ENCODE measurements at places on chromosomes 13 and 19.

- no peak for DNase-seq
These were observed 942.4 kb upstream of the PRR20A start for GRCh38 chr13:56198350-56198749.

GRCh38 chr19:3398114-3398899, 31.9 kb downstream of the NFIC start:
- no peak for DNase-seq

DNA sequence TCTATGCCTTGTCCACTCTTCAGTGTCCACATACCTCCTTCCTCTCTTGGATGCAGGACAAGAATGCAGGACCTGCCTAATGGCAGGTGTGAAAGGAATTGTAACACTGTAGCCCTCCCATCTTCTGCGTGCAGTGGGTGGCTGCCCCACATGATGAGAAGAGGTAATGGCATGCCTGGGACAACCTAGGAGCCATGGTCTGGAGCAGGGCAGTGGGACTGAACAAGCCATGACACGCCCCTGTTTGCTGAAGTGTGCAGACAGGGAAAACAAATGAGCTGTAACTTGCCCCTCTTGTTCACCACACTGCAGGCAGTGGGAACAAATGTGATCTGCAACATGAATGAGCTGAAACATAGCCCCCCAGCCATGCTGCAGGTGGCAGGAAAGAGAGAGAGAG, 192.2 kb downstream of the PCDH17 start:
- DNase-seq, result no peak

DNA sequence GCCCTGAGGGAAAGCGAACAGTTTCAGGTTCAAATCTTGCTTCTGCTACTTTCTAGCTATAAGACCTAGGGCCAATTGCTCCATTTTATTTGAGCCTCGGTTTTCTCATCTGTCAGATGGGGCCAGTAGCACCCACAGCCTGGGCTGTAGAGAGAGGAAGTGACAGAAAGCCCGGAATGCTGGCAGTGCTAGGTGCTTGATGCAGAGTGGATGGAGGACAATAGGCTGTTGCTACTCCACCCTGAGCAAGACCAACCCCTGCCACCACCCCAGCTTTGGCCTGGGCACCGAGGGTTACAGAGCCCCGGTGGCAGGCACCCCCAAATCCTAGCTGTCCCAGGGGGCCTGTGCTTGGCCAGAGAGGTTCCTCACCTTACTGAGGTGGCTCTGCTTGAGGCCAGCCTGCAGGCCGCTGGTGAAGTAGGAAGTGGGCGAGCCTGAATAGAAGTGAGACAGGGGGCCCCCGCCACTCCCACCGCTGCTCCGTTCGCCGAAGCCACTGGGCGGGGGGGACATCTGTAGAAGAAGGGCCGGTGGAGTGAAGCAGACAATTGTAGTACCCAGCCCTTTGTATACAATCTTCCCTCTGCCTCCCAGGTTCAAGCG, 2.1 kb upstream of the FDX2 start:
- no peak for DNase-seq

- DNase-seq, result no peak
These were observed 5.6 kb downstream of the LIPE start for GRCh38 chr19:42421591-42422031.

DNA sequence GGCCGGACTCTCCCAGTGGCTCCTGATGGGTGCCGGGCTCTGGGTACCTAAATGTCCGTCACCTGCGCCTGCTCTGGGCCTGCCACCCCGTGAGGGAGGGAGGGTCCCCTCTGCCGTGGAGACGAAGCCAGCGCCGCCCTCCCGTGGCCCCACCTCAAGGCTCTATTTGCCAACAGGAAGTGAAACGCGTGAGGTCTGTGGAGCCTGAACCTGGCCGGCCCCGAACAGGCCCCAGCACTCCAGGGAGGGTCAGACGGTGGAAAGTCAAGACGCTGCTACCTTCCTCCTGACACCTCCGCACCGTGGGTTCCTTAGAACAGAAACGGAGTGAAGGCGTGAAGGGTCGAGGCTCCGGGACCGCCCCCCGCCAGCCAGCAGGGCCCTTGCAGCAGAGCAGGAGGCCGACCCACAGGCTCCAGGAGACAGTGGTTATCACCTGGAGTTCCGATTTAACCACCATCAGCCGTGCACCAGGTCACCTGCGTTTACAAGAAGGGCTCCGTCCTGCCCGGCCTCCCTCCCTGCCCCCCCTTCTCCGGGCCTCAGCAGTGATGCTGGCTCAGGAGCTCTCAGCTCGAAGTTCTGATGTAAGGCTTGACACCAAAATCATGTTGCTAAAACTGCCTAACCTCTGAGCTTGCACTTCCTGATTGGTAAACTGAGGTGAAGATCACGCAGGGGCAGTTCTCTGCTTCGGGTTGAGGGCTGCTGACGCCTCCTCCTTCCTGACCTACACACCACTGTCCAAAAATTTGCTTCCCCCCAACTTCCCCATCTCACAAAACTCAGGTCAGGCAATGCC, 50.9 kb upstream of the C13orf46 start:
- DNase-seq, result no peak

DNA sequence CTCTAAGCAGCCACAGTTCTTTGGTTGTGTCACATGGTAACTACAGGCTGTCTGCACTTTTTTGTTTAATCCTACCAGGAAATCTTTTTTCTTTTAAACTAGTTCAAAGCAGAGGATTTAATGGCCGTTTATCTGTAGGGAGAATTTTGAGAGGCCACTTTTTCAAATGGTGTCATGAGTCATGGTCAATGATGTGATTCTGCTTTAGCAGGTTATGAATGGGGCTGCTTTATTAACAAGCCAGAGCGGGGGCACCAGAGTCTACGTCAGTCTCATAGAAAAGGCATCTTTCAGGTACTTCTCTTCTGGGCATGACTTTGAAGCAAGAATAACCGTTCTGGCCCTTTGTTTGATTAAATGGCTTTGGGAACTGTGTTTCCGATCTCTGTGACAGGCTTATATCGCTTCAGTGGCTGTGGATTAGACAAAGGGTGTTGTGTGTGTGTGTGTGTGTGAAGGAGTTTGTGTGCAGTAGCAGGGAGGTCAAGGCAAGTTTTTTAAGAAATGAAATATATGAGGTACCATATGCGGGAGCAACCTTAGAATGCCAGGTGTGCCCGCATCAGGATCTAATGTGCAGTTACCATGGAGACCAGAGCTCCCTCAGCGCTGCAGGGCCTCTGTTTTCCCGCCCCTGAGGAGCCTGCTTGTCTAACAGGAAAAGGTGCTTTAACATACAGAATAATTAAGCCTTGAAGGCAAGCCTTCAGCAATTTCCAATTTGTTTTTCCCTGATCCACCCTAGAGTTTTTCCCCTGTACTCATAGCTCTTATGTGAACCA, 120.5 kb downstream of the KATNAL1 start:
- no peak for DNase-seq

DNA sequence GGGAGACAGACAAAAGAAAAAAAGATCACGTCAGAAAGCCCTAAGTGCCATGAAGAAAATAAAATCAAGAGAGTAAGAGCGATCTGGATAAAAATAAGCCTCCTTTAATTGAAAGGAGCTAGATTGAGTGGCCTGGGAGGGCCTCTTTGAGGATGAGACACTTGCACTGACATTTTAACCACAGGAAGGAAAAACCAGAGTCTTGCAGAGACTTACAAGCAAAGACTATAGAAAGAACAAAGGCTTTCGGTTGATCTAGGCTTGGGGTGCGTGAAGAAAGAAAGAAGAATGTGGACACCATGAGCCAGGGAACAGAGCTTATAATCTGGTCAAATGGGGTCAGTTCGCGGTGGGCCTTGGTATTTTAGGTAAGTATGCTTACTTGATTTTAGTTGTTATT, 342.7 kb downstream of the COG6 start:
- no peak for DNase-seq

DNA sequence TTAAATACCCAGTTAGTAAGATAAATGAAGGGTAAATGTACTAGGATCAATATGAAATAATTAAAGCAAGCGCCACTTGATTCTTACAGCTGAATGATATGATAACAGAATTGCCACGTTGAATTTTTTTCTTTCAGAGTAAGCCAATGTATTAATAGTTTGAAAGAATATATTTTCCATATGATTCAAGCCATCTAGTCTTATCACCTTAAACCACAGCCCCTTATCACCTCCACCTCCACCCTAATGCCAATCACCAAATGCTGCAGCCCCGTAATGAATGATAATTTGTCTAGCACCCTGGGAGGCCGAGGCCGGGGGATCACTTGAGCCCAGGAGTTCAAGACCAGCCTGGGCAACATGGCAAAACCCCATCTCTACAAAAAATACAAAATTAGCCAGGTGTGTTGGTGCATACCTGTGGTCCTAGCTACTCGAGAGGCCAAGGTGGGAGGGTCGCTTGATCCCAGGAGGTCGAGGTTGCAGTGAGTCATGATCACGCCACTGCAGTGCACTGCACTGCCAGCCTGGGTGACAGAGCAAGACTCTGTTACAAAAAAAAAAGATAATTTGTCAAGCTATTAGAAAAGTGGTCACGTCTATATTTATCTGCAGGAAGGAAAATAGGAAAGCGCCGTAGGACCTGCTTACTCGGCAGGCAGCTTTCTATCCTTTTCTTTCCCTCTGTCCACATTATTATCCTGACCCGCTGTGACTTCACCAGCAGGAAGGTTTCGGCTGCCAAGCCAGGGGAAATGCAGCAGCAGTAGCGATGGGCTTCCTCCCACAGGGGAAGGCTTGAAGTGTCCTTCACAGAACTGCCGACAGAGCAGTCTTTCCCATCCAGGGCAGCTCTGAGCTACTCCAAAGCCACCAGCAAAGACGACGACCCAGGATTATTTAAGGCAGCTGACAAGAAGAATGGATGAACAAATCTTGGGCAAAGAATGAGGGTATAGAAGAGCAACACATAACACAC, 19.7 kb upstream of the CLN5 start:
- DNase-seq, result peak; percentile 18

GRCh38 chr13:20718958-20719566, 15.6 kb downstream of the IL17D start:
- DNase-seq, result no peak

GRCh38 chr19:13583114-13583513, 76.8 kb upstream of the CACNA1A start:
- DNase-seq, result no peak

DNA sequence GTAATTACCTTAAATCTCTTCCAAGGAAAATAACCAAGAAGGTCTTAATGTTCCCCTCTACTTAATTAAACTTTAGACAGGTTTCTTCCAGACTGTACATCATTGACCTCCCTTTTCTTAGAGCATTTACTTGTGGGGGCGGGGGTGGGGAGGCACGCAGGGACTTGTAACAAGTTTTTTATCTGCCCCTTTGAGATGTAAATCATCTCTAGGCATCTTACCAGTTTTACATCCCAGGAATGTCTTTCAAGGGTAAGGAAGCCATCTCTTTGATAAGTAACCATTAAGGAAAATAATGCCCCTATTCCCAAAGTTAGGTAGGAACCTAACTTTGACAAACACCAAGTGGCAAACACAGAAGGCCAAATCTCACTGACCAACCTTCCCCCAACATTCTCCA, 528.6 kb downstream of the SUCLA2 start:
- no peak for DNase-seq

DNA sequence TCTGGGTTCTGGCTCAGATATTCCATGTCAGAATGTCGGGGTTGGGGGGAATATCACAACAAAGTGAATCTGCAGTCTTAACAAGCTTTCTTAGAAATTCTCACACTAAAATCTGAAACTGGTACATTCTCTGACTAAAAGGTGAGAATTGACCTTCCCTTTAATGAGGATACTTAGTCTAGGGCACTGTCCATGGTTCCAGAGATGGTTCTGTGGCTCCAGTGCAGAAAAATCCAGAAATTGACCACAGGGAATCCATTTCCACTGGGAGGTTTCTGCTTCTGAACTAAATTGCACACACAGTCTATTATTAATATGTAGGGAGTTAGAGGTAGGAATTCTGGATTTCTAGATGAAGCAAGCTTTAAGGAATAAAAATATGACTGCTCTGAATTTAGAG, 171.6 kb upstream of the OBI1 start:
- DNase-seq, result no peak

- DNase-seq, result no peak
These were observed 765.4 kb upstream of the SPRY2 start for GRCh38 chr13:81106348-81106747.

DNA sequence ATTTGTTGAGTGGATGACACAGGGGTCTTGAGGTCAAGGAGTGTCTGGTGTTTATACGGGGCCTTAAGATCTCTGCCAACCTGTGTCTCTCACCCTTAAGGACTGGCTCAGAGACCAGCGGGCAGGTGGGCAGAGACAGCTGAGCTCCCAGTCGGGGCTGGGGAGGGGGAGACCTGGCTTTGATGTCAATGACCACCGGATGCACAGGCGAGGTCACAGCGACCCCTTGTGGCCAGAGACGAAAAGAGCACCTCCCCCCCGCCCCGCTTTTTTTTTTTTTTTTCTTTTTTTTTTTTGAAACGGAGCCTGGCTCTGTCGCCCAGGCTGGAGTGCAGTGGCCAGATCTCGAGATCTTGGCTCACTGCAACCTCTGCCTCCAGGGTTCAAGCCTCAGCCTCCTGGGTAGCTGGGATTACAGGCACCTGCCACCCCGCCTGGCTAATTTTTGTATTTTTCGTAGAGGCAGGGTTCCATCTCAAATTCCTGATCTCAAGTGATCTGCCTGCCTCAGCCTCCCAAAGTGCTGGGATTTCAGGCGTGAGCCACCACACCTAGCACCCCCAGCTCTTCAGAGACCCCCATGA, 12.1 kb upstream of the KLK14 start:
- no peak for DNase-seq

- DNase-seq, result no peak
These were observed 282.5 kb downstream of the ATP8A2 start for GRCh38 chr13:25654322-25654721.

DNA sequence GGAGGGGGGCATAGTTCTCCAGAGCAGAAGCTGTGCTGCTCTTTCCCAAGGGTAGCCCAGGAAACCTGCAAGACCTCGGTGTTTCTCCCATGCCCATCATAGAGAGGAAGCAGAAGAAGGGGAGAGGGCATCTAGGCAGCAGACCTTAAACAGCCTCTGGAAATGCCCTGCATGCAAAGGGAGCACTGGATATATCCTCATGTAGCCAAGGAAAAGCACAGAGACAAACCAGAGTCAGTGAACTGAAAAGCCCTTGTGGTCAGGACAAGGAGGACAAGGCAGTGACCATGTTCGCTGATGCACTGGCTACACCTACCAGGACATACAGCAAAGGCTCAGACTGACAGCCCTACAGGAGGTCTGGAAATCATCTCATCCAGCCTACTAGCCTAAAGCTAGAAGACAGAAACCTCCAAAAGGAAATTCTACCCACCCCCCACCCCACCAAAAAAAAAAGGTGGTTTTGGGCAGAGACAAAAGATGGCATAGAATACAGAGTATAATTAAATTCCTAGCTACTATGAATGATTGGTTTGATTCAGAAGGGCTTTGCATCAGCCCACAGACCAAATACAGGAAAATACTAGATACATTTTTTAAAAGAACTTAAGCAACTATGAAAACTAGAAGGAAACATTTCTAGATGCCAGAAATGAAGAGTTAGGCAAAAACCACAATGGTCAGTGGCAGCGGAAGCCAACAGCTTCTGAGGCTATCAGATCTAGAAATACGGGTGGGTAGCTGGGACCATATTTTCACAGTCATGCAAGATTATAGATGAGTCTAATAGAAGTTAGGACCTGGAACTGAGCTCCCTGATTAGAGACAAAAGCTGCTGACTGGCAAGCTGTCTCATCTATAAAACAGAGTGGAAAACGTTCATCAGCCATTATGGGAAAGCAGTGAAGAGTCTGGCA, 4.4 kb upstream of the TBC1D4 start:
- no peak for DNase-seq

Data from astrocyte of the cerebellum (primary cell).